Eye (tissue), 1 donor: ENCODE measurements at places on chromosomes 4 and X.

DNA sequence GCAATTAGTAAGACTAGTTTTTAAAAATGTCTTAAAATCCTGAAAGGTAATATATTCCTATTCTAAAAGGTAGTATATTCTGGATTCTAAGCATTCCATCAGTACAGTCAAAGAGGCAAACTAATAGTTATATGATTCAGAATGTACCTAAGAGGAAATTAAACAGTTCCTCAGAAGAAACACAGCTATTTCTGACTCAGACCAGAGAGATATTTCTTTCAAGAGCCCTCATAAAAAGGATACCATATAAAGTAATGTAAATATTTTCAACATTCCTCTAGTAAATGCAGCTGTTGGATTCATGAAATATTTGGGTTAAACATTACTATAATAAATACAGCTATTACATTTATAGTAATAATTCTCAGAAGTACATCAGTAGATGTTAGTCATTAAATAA lies 358.3 kb downstream of the MAGEB5 start:
- DNase-seq, result no peak

GRCh38 chrX:74065831-74066390 lies 238.1 kb upstream of the ZCCHC13 start:
- no peak for DNase-seq

- peak; percentile 57 for DNase-seq
Observed at GRCh38 chr4:4890574-4891255, 31.2 kb downstream of the MSX1 start.

DNA sequence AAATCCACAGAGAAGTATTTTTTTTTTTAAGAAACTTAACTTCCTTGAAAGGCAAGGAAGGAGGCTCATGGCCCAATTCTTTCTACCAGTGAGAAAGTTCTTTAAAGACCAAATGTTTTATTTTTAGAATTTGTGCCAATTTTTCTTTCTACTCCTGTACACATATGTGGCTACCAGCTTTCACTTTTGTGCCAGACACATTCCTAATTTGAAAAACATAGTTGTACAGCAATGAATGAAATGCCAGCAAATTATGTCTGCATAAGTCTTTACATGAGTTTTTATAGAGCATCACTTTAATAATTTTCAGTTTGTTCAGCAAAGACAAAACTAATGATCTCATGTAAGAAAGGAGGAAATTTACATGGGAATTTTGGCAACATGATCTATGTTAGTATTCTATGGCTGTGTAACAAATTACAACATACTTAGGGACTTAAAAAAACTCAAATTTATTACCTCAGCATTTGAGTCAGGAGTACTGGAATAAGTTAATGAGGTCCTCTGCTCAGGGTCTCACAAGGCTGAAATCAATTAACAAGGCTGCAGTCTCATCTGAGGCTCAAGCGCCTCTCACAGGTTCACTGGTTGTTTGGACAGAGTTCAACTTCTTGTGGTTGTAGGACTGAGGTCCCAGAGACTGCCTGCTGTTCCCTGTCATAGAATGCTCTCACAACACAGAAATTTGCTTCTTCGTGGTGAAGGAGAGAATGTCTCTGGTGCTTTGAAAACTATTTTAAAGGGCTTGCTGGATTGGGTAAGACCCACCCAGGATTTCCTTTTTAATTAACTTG lies 678.2 kb upstream of the FAM241A start:
- no peak for DNase-seq

DNA sequence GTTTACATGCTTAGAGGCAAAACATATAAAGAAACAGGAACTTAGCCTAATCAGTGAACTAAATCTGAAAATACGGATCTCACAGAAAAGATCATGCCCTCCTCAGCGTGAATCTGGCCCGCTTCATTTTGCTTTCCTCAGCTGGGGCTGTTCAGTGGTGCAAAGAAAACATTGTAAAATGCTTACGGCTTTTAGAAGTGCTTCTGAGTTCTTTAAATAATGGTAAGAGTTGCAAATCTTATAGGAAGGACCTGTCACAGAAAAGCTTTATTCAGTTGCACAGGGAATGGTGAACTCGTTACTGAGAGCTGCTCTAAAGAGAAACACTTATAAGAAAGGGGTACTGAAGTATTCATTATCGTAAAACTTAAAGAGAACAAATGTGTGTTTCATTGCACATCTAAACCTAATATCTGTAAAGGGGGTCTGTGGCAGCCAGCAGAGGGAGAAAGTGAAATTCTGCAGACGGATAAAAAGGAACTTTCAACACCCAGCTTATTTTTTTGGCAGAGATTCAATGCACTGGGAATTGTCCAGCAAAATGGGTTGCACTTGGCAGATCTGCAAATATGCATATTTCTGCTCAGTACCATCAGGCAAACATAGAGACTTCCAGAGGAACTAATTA lies 139.2 kb upstream of the ANK2 start:
- peak; percentile 65 for DNase-seq

GRCh38 chrX:63475200-63475599 lies 124.1 kb upstream of the SPIN4 start:
- no peak for DNase-seq
